ENCODE measurements at places on chromosomes 16 and 17. TPM values are rescaled to one million over a fixed set of nuclear protein-coding genes. Genes with fewer than 3 reads are reported as not detected.

GRCh38 chr17:29629839-29630238 lies 7.1 kb upstream of the CORO6 start:
- no peak for DNase-seq

DNA sequence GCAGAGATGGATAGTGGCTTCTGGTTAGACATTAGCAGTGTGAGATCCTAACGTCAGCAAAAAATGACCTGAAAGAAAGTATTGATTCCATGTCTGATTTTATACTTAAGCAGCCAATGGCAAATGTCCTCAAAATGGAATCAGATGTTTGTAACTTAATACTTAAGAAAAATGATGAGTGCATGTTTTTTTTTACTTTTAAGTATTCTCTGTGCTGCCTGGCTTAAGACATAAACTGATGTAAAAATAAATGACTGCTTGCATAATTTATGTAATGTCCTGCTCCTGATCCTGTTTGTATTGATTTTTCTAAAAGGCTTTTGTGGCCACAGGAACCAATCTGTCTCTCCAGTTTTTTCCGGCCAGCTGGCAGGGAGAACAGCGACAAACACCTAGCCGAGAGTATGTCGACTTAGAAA lies 7.4 kb downstream of the CBFB start:
- no peak for DNase-seq

PLA2G10 gene
- total RNA-seq = not detected

DNA sequence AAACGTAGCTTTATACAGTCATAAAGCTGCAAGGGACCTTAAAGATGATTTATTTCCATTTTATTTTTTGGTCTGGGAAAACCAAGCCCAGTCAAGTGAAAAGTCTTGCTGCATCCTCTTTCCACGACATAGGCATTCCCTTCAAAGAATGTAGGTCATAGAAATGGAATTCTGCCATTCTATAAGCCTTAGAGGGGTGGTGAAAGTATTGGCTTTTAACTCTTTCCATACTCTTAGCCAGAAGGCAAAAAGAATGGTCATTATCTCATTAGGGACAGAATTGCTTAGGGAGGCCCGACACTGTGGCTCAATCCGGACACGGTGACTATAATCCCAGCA lies 7.9 kb upstream of the MSL1 start:
- no peak for DNase-seq

DNA sequence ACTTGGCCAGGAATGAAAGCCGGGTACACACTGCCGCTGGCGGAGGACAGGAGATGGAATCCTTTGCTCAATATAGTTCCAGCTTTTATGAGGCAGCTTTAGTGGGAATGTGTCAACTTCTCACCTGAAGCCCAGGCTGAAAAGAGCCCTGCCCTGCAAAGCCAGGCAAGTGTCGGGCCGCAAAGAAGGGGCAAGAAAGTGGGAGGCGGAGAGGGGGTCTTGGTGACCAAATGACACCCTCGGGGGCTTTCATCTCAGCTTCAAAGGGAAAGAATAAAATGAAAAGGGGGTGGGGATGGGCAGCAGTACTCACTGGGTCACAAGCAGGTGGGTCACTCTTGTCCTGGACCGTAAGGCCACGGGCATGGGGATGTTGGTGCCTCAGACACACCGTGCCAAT lies 62.9 kb downstream of the C16orf95 start:
- DNase-seq = no peak

GRCh38 chr16:72878301-72879269 lies 169.3 kb downstream of the ZFHX3 start:
- no peak for DNase-seq

MMP25 gene
- total RNA-seq = 1.7 TPM

DNA sequence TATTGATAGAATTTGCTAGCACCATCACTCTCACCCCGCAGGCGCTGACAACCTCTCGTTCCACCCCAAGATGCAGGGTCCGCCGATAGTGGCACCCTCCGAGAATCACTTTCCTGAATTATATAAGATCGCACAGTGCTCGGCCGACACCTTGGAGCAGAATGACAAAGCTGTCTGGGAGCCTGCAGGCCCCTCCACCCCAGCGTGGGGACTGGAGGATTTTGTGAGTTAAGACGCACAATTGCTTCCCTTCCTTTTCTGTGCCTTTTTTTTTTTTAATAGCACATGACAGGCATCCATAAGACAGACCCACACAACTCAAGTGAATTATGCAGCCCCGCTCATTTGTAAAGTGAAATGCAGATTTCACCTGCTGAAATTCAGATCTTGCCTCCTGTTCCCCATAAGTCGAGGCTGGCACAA lies 155.3 kb downstream of the C16orf78 start:
- DNase-seq = no peak

DNA sequence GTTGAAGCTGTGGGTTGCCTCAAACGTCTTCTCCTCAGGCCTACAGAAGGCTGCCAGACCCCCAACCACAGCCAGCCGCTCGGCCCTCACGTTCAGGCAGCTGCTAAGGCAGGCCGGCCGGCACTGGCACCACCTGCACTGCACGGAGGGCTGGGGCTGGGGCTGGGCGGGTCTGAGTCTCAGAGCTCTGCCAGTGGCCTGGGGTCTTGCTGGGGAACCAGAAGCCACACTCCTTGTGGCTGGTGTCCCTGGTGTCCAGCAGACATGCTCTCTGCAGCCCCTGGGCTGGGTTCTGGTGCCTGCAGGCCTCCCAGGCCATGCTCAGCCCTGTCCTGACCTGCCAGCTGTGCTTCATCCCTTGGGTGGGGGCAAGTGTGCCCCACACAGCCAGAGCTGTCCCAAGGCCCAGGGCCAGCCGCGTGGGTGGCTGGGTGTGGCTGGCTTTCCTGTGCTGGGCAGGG lies 42.0 kb downstream of the BAHCC1 start:
- DNase-seq = no peak

C16orf92 gene
- not detected for total RNA-seq

- no peak for DNase-seq
Measured at GRCh38 chr16:81899601-81900000, 111.7 kb downstream of the SDR42E1 start.

DNA sequence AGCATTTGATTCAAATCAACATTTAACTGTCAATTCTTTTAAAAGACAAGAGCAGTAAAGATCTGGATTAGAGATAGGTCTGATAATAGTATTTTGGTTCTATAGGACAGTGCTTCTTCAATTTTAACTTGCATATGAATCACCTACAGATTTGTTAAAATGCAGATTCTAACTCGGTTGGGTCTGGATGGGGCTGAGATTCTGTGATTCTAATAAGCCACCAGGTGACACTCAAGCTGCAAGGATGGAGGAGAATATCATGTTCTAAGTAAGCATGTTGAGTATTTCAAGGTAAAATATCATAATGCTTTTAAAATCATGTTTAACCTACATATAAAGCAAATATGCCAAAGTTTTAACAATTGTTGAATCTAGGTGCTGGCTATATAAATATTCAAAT lies 15.8 kb downstream of the TSPOAP1 start:
- DNase-seq = no peak

- DNase-seq = no peak
Measured at GRCh38 chr16:17252701-17253100, 218.1 kb downstream of the XYLT1 start.

DNA sequence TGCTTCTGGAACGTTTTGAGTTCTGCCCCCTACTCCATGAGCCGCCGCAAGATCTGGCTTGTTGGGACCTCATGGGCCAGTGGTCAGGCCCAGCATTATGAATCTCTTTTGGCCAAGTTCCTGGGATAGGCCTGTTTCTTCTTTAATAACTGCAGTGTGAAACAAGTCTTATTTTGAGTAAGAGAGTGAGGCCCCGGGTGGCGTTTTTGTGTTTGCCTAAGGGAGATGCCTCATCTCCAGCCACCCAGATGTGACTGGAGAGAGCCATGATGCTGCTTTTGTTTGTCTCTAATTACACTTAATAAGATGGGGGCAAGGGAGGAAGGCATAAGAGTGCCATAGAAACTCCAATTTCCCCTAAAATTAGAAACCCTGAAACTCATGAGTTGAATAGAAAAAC lies 39.8 kb downstream of the KSR1 start:
- DNase-seq = no peak

DNA sequence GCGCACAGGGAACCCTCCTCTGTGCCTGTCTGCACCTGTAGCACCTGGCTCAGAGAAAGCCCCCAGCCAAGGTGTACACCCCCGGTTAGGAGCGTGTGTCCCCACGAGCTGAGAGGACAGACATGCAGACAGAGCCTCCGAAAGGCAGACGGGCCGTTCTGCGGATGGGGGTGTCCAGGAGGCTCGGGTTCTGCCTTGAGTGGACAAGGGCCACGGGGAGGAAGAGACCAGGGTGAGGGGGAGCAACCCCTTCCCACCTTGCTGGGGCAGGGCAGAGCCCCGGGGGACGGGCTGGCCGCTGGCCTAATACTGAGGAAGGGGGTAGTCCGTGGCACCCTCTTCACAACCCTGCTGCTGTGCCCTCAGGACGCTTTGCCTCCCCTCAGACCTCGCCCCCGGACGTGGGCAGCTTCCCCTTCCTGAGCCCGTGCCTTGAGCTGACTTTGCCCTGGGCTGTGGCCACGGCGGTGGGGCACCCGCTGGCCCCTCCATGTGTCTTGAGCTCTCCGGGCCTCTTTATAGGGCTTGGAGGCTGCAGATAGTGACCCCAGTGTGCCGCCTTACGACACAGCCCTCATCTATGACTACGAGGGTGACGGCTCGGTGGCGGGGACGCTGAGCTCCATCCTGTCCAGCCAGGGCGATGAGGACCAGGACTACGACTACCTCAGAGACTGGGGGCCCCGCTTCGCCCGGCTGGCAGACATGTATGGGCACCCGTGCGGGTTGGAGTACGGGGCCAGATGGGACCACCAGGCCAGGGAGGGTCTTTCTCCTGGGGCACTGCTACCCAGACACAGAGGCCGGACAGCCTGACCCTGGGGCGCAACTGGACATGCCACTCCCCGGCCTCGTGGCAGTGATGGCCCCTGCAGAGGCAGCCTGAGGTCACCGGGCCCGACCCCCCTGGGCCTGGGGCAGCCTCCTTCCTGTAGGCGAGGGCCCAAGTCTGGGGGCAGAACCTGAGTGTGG lies 5.7 kb downstream of the SLC22A31 start:
- DNase-seq = peak; percentile 55

- no peak for DNase-seq
Measured at GRCh38 chr17:67246403-67246652, 1.3 kb upstream of the HELZ start.

DNA sequence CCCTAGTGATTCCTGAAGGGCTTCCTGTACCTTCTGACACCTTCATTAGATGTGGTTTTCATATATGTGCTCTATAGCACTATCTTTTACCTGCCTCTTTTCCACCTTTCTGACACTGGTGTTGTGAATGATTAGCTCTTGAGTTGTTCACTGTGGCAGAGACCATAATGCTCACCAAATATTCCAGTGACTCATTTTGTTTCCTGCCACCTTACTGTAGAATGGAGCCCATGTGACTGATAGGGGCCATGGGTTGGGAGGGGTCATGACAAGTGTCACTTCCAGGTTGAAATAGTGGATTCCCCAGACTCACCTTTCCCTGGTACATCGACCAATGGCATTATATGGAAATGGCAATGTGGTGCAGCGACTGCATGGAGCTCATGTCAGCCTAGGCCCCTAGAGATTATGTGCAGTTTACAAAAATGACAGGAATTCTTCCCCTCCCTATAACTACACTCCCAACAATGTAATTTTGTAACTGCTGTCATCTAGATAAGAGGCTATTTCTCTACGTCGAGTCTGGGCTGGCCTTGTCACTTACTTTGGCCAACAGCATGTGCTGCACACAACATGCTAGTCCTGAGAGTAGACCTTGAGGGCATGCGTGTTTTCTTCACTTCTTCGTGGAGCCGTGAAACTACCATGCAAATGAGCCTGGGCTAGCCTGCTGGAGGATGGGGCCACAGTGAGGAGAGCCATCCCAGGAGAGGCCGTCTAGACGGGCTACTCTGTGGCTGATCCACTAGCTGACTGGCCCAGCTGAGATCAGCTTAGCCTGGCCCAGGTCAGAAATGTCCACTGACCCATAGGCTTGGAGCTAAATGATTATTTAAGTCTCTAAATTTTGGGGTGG lies 409.5 kb downstream of the CA10 start:
- no peak for DNase-seq

GRCh38 chr17:42407289-42407836 lies 15.7 kb downstream of the CAVIN1 start:
- peak; percentile 90 for DNase-seq

DNA sequence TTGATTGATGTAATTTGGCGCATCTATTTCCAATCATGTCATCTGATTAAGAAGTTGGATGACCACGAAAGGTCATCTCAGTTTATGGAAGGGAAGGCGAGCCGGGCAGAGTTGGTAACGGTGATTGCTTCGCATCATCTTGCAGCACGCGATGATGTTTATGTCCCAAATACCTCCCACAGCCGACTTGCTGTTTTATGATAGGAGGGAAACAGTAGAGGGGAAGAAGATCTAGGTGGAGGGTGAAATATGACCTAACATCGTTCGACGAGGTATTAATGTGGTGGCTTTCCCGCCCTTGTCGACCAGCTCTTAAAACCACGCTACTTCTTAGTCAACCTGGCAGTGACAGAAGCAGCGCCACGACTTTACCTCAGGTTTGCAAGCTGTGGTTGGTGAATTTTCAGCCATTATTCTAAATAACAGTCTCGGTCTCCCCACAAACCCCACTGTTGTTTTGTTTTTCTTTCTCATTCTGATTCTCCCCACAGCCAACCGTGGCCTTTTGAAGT lies 805 bp upstream of the TANC2 start:
- peak; percentile 9 for DNase-seq

- peak; percentile 72 for DNase-seq
Measured at GRCh38 chr17:19383681-19384470, 3.1 kb downstream of the MFAP4 start.

GRCh38 chr17:35529866-35530265 lies 7.6 kb downstream of the SLFN12L start:
- no peak for DNase-seq

DNA sequence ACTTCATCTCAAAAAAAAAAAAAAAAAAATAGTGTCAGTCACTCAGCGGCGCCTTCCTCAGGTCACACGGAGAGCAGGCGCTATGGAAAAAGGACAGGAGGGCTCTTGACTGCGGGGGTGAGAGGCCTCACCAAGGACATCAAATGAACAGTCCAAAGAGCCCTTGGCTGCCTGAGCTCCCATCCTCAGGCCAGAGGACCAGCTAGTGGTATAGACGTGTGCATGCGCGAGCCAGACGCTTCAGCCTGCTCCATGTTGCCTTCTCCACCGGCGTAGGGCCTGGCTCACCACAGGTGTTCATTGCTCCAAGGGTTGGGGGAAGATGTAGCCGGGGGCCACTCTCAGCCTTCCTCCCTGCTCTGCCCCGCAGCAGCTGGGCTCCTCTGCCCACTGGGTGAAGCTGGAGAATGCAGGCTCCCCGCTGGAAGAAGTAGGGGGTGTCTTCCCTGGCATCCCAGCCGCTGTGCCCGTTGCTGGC lies 65.8 kb upstream of the PLCG2 start:
- no peak for DNase-seq

OSBPL7 gene
- total RNA-seq = 5.4 TPM

- no peak for DNase-seq
Measured at GRCh38 chr17:61363601-61364462, 35.8 kb upstream of the TBX2 start.

GRCh38 chr17:30267625-30268024 lies 24.1 kb downstream of the BLMH start:
- DNase-seq = no peak

DNA sequence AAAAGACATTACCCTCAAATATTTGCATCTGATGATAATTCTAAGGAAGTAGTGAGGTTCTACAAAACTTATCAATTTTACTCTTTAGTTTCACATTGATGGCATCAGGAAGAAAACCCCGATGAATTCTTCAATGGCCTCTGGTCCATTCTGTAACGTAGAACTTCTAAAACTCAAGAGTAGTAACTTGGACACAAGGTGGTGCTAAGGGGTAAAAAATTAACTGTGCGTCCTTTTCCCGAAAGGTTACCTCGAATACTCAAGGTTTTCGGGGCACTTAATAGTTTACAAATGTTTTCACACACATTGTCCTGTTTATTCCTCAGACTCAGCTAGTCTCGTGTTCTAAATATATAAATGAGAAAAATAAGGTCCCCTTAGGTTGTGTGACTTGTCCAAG lies 517.3 kb upstream of the ZFHX3 start:
- no peak for DNase-seq

All from Right ventricle myocardium inferior (tissue), 1 donor.